ENCODE measurements at places on chromosomes 16 and 17.
A peak's percentile ranks its signal among the peaks of the same experiment; 100 is the strongest.

DNA sequence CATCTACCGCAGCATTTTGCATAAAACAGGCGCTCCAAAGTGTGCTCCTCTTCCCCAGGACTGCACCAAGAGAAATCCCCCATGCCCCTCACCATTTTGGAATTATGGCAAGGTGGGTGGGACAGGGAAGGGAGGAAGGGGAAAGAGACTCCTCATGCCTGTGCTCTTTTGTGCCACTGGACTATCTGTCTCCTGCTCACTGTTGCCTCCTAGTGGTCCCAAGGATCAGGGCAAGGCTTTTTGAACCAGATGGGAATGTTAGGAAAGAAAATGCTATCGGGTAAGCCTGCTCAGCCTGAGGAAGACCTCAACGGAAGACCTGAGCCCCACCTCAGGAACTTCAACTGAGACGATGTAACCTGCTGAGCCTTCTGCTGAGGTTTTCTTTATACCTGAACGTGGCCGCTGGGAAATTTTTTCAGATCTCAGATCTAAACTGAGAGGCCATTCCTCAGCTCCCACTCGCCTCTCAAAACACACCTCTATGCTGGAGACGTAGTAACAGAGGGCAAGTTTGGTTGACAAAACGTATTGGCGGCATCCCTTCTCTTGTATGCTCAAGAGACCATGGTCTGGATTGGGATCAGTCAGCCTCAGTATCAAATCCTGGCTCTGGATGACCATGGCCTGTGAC, 58.3 kb downstream of the SPACA3 start:
- no peak for DNase-seq
- no peak overlapping the region for H3K27ac ChIP-seq
- H3K4me3 ChIP-seq: no peak overlapping the region
- H3K4me1 ChIP-seq: no peaks in the 10 kb centered on the region

DNA sequence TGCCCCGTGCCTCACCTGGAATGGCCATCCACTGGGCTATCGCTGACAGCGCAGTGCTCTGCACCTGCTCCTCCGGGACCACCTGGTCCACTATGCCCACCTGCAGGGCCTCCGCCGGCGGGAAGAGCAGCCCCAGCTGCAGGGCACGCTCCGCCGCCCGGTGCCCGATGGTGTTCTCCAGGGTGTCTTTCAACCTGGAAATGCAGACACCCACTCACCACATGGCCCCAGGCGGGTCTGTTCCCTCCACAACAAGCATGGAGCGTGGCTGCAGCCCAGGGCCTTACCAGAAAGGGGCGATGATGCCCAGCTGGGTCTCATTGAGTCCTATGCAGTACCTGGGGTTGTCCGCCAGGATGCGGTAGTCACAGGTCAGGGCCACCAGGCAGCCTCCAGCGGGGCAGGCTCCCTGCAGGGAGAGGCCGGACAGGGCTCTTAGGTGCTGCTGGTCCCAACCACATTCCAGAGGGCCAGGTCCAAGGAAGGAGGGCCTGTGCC, 6.8 kb downstream of the DNASE1L2 start:
- no peak overlapping the region for H3K27ac ChIP-seq
- H3K4me1 ChIP-seq: no peaks in the 10 kb centered on the region
- H3K36me3 ChIP-seq: peaks cover 11% of the 10 kb centered on the region

- H3K27me3 ChIP-seq: no peaks in the 10 kb centered on the region
- peak overlapping the region; percentile 79 for H3K27ac ChIP-seq
- peak; percentile 33 for DNase-seq
- H3K4me1 ChIP-seq: peaks cover 12% of the 10 kb centered on the region
- peaks cover 16% of the 10 kb centered on the region for H3K36me3 ChIP-seq
These were observed 72.8 kb downstream of the SOCS1 start for GRCh38 chr16:11183035-11183812.

GRCh38 chr16:1048442-1049112, 24.0 kb upstream of the SSTR5 start:
- H3K36me3 ChIP-seq: no peaks in the 10 kb centered on the region
- no peak overlapping the region for H3K27ac ChIP-seq
- H3K4me1 ChIP-seq: no peaks in the 10 kb centered on the region
- no peak overlapping the region for H3K4me3 ChIP-seq

- H3K36me3 ChIP-seq: peaks cover 27% of the 10 kb centered on the region
- H3K4me1 ChIP-seq: peaks cover 5% of the 10 kb centered on the region
- H3K27me3 ChIP-seq: no peaks in the 10 kb centered on the region
- H3K4me3 ChIP-seq: no peak overlapping the region
These were observed 18.9 kb downstream of the PSME3IP1 start for GRCh38 chr16:57166951-57167350.

- no peak overlapping the region for H3K4me3 ChIP-seq
- no peak overlapping the region for H3K27ac ChIP-seq
- no peaks in the 10 kb centered on the region for H3K36me3 ChIP-seq
- DNase-seq: no peak
These were observed 21.3 kb upstream of the SALL1 start for GRCh38 chr16:51172368-51172767.

GRCh38 chr17:40061609-40062038, 1.1 kb upstream of the THRA start:
- no peak for DNase-seq
- H3K36me3 ChIP-seq: no peaks in the 10 kb centered on the region
- peaks cover 3% of the 10 kb centered on the region for H3K27me3 ChIP-seq

DNA sequence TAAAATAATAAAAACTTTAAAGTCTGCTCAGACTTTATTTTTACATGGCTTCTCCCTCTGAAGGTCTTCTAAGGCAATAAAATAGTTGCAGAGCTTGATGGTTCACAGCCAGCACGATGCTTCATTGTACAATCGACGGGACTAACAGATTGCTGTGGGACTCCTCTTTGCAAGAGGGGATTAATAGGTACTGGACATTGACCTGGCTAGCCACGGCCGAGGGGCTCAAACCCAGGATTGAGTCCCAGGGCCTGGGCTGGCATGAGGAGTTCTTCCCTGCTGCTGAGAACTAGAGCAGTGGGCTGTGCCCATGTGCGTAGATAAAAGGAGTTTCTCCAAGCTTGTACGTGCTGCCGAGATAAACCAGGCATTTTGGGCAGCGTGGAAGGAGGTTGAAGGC, 23.6 kb upstream of the GAN start:
- H3K36me3 ChIP-seq: no peaks in the 10 kb centered on the region
- H3K27me3 ChIP-seq: peaks cover 19% of the 10 kb centered on the region
- H3K4me1 ChIP-seq: no peaks in the 10 kb centered on the region
- H3K27ac ChIP-seq: no peak overlapping the region

DNA sequence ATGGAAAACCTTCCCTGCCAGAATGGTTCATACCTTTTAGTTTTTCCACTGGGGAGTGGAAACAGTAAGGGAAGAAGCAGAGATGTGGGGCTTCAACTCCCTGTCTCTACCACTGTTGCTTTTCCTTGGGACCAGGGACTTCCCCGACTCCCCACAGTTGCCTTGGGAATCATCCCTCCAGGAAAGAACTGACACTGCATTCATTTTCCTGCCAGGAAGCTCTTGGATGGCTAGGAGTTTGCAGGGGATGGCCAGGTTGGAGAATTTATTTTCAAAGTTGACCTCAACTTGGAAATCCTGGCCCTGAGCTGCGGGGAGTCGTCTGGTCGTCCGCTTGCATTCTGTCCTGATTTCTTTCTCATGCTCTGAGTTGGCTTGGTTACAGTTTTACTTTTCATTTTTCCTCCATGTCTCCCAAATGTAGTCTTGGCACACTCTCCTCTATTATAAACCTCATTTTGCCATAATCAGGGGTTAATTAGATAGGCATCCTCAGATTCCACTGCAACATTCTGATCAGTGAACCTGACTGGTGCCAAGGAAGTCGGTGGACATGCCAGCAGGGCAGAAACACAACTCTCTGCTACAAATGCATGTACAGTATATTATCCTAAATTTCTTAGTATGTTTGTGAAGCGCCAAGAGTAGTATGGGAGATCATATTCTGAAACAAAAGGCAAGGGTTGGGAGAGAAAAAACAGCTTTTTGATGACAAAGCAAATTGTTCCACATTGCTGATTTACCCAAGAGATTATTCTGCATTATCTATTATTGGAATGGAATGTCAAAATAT, 220.5 kb upstream of the XYLT1 start:
- no peaks in the 10 kb centered on the region for H3K4me1 ChIP-seq
- no peak overlapping the region for H3K27ac ChIP-seq
- H3K36me3 ChIP-seq: no peaks in the 10 kb centered on the region
- H3K4me3 ChIP-seq: no peak overlapping the region

- H3K36me3 ChIP-seq: peaks cover 17% of the 10 kb centered on the region
- peaks cover 25% of the 10 kb centered on the region for H3K4me1 ChIP-seq
- no peak overlapping the region for H3K4me3 ChIP-seq
- peaks cover under 1% of the 10 kb centered on the region for H3K27me3 ChIP-seq
These were observed 4.4 kb downstream of the CBX4 start for GRCh38 chr17:79834565-79835469.

DNA sequence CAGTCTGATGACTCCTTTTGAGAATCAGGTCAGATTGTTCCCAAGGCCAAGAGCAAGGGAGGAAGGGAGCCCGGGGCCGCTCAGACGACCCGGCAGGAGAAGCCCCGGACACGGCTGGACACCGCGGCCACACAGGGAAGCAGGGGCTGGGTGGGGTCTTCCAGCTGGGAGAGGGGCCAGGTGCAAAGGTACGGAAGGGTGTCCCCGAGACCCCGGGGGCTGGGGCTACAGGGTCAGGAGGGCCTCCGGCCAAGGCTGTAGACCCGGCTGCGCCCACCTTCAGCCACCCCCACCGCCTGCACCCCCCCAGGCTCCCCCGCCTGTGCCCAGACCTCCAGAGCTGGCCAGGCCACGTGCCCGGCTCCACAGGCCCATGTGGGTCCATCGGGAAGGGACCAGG, 21.9 kb upstream of the C1QTNF8 start:
- H3K4me1 ChIP-seq: no peaks in the 10 kb centered on the region
- H3K27ac ChIP-seq: no peak overlapping the region
- H3K36me3 ChIP-seq: peaks cover 2% of the 10 kb centered on the region
- H3K4me3 ChIP-seq: no peak overlapping the region

DNA sequence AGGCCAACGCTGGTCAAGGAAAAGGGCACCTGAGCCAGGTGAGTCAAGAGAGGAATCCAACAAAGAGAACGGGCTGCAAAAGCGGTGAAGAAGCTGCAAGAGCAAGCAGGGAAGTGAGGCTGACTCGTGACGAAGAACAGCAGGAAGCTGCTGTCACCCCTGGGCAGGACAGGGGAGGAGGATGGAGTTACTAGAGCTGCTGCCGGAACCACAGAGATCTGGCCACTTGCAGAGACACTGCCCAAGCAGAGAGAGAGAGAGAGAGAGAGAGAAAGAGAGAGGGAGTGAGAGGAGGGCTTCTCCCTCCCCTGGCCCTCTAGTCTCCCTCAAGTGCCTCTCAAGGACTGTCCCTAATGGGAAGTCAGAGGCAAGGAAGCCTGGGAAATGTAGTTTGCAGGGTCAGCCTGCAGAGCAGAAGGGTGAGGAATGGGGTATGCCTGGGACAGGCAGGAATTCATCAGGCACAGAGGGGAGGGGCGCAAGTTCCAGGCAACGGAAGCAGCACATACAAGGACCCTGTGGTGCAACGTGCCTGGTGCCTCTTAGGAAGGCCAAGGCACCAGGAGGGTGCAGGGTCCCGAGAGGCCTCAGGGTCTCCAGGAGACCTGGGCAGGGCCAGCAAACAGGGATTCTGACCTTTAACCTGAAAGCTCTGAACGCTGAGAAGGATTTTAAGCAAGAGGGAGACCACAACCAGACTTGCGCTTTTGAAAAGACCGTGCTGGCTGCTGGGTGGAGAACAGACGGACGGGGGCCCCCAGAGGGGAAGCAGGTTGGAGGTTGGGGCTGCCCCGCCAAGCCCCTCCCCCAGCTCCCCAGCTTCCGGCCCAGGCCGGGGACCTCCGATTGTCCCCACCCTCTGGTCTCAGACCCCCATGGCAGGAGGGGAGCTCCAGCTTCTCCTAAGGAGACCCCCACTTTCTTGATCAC, 45.8 kb upstream of the CIBAR2 start:
- peaks cover 14% of the 10 kb centered on the region for H3K27me3 ChIP-seq
- DNase-seq: no peak
- H3K4me3 ChIP-seq: peak overlapping the region; percentile 83
- peak overlapping the region; percentile 43 for H3K27ac ChIP-seq
- peaks cover 13% of the 10 kb centered on the region for H3K4me1 ChIP-seq
- H3K36me3 ChIP-seq: no peaks in the 10 kb centered on the region

DNA sequence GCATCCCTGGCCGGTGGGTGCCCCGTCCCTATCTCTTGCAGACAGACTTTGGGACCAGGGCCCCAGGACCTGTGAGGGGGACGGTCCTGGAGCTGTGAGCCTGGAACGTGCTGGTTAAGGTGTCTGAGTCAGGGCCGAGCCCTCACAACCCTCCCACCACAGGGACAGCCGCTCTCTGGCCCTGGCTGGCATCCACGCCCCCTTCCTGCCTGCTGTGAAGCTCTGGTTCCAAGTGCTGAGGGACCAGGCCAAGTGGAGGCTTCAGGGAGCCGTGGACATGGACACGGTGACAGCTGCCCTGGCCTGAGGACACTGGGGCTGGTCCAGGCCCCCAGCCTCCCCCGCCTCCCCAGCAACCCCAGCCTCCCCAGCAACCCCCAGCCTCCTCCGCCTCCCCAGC, 6.6 kb downstream of the TSR3 start:
- peaks cover 17% of the 10 kb centered on the region for H3K4me1 ChIP-seq
- no peak overlapping the region for H3K27ac ChIP-seq
- DNase-seq: peak; percentile 17
- no peaks in the 10 kb centered on the region for H3K27me3 ChIP-seq
- no peak overlapping the region for H3K4me3 ChIP-seq

GRCh38 chr17:80264205-80265075, 3.8 kb downstream of the RNF213 start:
- H3K27me3 ChIP-seq: no peaks in the 10 kb centered on the region
- peaks cover 4% of the 10 kb centered on the region for H3K36me3 ChIP-seq
- peaks cover 30% of the 10 kb centered on the region for H3K4me1 ChIP-seq
- H3K4me3 ChIP-seq: peak overlapping the region; percentile 98
- no peak for DNase-seq

DNA sequence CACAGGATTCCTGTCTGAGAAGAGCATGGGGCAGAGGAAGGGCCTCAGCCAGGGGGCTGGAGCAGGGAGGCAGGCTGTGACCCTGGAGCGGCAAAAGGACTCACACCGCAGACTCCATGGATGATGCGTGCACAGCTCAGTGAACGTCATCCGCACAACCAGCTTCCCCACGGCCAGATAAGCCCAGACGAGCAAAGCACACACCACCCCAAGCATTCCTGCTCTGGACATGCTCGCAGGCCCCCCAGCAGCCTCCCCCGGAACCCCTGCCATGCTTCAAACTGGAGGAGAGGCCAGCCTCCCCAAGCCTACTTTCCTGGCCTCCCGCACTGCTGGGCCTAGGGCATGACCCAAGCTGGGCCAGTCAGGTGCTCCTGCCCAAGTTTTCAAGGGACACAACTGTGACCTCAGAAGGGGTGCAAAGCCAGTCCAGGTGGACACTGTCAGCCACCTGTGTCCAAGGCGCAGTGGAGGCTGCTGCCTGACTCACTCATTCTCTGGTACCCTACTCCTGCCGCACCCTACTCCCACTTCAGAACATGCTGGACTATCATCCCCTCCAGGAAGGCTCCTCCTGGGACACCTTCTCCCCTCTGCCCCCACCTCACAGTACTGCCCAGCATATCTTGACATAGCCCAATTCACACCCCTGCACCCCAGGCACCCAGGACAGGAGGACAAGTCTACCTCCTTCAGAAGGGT, 4.8 kb downstream of the BCAR1 start:
- DNase-seq: no peak
- no peaks in the 10 kb centered on the region for H3K36me3 ChIP-seq
- H3K27ac ChIP-seq: no peak overlapping the region
- no peak overlapping the region for H3K4me3 ChIP-seq
- H3K27me3 ChIP-seq: peaks cover 37% of the 10 kb centered on the region

GRCh38 chr17:9825641-9826150, at the start of gene GLP2R:
Gene GLP2R, plus strand, starts transcription at chr17:9825924. Its CDS starts 140 bp downstream, at chr17:9826064.
- DNase-seq: no peak
- H3K4me3 ChIP-seq: no peak within 1 kb of the TSS
- peaks cover 3% of the 10 kb centered on the region for H3K27me3 ChIP-seq
- H3K36me3 ChIP-seq: no peaks in the 10 kb centered on the region
- no peaks in the 10 kb centered on the region for H3K4me1 ChIP-seq

Measured in memory B cell (primary cell).